Activated CD4-positive, alpha-beta T cell treated with anti-CD3 and anti-CD28 coated beads, Interleukin-2, amount 50 U/mL, for 1 hour (primary cell): ENCODE measurements at places on chromosomes 6 and 20.

GRCh38 chr6:41917528-41917927, 3.4 kb downstream of the MED20 start:
- no peak for DNase-seq

- peak; percentile 16 for DNase-seq
Observed at GRCh38 chr6:26022132-26022472, 59.5 kb downstream of the TRIM38 start.

DNA sequence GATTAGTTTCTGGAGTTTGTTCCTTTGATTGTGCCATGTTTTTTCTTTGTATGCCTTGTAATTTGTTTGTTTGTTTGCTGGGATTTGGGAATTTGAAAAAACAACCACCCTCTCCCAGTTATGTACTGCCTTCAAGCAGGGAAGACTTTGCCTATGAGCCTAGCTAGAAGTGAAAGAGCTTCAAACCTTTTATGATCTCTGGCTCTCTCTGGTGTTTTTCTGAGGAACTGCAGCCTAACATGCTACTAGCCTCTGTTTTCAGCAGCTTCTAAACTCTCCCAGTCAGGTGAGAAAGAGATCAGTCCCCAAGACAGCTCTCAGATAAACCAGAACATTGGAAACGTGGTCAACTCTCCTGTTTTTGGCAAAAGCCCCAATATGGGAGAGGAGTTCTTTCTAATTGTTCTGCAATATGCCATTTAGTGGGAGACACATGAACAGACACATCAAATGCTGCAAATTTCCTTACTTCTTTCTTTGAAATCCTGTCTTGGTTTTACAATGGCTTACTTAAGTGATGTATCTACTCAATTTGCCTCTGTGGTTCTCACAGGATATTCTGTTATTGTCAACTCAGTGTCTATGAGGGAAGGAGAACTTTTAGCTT, 58.9 kb upstream of the SERINC1 start:
- DNase-seq = peak; percentile 48

- DNase-seq = peak; percentile 94
Observed at GRCh38 chr6:142944124-142945048, 590 bp downstream of the HIVEP2 start.

GRCh38 chr6:31762878-31763618, 592 bp downstream of the SAPCD1 start:
- no peak for DNase-seq

DNA sequence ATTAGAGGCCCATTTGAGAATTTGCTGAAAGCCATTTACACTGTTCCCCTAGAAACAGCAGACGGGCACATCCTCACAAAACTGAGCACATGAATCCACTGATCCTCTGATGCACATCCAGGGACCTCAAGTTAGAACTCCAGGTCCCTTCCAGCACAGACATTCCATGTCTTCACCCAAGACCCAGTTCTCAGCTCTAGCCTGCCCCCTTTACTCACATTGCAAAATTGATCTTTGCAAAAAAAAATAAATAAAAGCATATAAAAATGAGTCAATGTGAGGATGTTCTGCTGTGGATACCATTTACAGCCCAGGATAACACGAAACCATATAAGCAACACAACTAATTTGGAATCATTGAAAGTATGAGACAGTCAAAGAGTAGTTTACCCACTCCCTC, 458.2 kb upstream of the JARID2 start:
- no peak for DNase-seq

DNA sequence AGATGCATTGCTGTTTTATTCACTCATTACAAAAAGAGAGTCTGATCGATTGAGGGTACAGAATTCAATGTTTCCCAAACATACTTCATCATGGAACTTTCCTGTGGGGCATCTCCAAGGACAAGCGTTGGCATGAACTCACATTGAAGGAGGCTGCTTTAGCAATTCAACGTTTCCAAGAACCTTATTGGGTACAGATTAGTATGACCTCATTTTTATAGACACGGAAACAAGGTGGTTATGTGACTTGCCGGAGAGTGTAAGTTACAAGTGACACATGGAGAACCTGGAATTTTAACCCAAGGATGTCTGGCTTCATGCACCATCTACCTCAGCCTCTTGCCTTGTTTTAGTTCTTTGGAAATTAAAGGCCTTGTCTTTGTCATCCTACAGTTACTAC, 8.8 kb downstream of the GPR31 start:
- no peak for DNase-seq

DNA sequence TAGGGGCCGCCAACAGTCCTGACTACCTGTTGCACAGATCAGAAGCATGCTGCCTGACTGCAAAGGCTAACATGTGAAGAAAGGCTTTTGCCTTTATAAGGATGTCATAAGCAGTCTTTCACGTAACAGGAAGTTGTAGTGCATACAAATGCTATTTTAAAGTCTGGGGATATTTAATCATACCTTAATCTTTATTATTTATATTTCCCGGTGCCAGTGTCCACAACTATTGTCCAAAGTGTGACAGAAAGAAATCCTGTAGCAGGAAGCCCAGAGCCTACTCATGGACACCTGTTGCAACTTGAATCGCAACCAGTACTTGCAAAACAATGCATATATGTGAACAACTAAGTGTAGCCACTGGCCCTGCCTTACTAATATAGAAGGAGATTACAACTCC, 235.8 kb downstream of the ALDH8A1 start:
- no peak for DNase-seq

DNA sequence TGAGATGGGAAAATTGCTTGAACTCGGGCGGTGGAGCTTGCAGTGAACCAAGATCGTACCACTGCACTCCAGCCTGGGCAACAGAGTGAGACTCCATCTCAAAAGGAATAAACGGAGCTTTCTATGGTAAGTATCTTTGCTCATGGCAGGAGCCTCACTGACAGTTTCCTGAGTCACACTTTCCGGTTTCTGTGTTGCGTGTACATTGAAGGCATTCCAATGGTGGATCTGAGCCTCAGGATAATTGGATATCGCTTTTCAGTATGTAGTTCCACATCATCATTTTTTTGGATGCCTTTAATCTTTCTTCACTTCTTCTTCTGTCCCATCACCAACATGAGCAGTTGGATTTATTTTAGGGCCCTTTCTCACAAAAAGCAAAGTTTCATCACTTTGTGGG, 28.6 kb upstream of the GTSF1L start:
- DNase-seq = no peak

- DNase-seq = no peak
Observed at GRCh38 chr20:59165891-59166709, 2.5 kb downstream of the ZNF831 start.

GRCh38 chr6:55822815-55823214, 52.6 kb downstream of the BMP5 start:
- DNase-seq = no peak

DNA sequence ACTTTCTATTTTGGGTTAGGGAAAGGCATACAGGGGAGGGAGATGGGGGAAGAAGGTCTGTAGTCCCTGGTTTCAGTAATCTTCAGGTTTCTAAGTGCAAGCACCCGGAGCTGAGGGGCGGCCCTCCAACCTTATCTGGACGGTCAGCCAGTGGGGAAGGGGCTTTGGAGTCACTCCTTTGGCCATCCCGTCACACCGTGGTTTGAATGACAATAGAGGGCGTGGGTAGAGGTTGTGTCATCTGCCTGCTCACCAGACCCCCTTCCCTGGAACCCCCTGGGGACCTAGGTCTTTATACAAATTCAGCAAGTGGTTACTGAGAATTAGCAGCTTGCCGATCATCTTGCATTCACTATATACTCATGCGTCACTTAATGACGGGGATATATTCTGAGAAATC, 29.1 kb downstream of the STK35 start:
- no peak for DNase-seq

DNA sequence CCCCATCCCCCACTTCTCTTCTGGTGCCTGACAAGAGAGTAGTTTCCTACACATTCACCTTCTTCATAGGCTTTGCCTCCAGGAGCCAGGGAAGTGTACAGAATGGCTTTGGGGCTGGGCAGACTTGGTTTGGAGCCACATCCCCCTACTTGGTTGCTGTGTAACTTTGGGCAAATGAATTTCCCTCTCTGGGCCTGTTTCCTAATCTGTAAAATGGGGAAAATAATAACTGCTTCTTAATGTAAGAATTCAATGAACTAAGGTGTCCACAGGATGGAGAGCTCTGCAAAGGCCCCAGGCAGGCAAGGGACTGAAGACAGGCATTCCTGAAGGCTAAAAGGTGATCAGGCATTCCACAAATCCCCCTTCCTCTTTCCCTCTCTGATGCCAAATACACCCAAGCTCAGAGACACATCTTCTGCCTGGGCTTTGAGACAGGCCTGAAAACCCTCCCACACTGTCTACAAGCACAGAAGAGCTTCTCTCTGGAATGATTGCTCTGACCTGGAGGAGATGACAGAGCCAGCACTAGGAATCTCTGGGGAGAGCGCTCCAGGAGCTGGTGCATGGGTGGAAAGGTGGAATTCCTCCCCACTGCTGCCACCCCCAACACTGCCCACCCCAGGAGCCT, 6.9 kb upstream of the C20orf203 start:
- DNase-seq = no peak

GRCh38 chr6:27286141-27286540, 25.9 kb downstream of the POM121L2 start:
- no peak for DNase-seq

DNA sequence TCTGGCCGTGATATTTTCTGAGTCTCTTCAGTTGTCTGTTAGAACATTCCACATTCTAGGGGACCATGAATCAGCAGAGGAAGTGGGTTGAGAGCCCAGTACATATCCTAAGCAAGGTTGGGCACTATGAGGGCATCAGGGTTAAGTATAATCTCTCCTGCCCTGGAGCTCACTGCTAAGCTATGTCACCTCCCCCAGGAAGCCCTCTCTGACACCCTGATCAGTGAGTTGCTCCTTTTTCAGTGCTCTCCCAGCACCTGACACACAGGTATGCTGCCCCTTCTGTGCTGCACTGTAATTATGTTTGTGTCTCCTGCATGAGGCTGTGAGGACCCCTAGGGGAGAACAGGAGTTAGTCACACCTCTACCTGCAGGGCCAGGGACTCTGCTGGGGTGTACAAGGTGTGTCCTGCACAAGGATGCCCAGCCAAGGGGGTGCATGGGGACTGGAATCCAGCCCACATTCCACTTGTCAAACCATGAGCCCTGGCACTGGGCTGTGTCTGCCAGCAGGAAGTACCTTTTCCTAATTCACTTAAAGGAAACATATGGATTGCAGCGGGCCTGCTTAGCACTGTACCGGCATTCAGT, 3.9 kb downstream of the RAB44 start:
- no peak for DNase-seq

DNA sequence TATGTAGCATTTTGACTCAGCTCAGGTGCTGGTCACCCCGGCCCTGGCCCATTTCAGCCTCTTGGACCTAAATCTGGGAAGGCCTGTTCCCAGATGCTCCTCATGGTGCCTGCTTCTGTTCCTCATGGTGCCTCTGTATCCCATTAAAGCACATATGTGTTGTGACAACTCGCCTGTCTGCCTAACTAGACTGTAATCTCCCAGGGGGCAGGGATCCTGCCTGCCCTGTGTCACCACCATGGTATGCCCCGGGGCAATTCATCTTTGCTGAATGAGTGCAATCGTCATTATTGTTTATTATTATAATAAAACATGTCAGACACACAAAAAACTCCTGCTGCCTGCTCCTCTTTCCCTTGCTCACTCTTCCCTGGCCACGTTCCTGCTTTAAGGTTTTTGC, 62.0 kb downstream of the ZFP64 start:
- DNase-seq = no peak

DNA sequence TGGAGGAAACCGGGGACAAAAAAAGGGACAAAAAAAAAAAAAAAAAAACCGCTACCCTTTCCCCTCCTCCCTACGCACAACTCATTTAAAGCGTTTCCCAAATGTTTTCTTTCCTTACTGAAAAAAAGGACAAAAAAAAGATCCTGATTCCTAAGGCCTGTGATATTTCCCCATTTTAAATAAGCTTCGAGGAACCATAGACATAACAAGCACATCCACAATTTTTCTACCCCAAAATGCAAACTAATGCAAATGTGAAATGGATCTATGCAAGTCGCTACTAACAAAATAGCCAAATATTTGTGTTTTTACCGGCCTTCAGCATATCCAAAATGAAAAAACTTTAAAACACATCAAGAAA, 1.4 kb upstream of the ZNF217 start:
- no peak for DNase-seq

GRCh38 chr6:8277769-8278168, 157.6 kb downstream of the SLC35B3 start:
- no peak for DNase-seq

DNA sequence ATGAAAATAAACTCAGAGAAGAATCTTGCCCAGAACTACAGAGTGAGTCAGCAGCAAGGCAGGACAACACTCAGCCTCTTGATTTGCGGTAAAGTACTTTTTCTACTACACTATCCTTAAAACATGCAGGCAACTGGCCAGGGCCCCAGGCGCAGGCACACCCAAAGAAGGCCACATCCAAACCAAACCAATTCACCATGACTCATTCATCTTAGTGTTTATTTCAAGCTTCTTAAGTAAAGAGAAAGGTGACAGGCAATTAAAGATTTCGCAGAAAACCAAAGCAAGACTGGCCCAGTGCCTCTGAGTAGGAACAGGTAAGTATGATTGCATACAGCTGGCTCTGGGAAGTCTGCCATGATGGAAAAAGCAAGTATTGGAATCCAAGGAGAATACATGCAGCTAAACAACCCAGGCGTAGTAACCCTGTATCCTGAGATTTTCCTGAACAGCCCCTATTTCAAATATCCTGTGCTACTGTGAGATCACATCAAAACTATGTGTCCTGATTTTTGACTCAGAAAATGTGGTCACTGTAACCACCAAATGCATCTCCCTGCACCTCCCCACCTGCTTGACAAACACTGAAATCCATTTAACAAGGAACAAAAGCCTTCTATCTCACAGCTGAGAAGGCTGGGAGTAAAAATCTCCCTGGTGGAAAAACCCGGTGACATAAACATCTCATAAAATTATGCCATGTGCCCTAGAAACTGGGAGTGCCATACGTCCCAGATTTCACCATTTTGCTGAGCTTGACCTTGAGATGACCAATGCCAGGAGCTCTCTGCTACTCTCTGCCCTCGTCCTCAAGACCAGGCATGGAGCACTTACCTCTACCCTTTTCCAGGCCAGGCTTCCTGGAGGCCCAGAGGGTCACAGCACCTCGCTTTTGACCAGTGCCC, 12.4 kb downstream of the WFDC3 start:
- no peak for DNase-seq

GRCh38 chr20:22821796-22822195, 213.3 kb upstream of the SSTR4 start:
- no peak for DNase-seq

GRCh38 chr6:14070457-14070856, 47.1 kb upstream of the CD83 start:
- DNase-seq = no peak

- DNase-seq = no peak
Observed at GRCh38 chr6:13407709-13408695, 79.4 kb downstream of the GFOD1 start.

GRCh38 chr6:11900662-11901598, 111.2 kb upstream of the HIVEP1 start:
- no peak for DNase-seq

- DNase-seq = no peak
Observed at GRCh38 chr20:34553366-34553867, 5.1 kb upstream of the MAP1LC3A start.

- DNase-seq = no peak
Observed at GRCh38 chr6:3314176-3314575, 55.4 kb downstream of the PSMG4 start.
